ENCODE measurements at places on chromosomes 2 and 18.
A peak's percentile ranks its signal among the peaks of the same experiment; 100 is the strongest.

GRCh38 chr18:49178321-49178720 is 227.6 kb upstream of the SMAD7 start:
- DNase-seq, result no peak

DNA sequence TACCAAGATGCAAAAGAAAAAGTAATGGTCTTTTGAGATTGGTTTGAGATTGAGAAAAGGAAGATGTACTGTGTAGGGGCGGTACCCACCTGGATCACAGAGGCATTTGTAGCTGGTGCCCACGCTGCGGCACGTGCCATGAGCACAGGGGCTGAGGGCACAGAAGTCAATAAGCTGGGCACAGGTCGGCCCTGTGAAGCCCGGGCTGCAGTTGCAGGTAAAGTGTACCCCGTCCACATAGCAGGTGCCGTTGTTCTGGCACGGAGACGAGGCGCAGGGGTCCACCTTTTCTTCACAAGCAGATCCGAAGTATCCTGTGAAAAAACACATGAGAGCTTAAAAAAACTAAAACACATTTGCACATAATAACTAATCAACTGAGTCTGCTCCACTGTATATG is 176.1 kb upstream of the PID1 start:
- DNase-seq, result no peak

GRCh38 chr2:173397539-173397938 is 42.9 kb downstream of the CDCA7 start:
- DNase-seq, result no peak

DNA sequence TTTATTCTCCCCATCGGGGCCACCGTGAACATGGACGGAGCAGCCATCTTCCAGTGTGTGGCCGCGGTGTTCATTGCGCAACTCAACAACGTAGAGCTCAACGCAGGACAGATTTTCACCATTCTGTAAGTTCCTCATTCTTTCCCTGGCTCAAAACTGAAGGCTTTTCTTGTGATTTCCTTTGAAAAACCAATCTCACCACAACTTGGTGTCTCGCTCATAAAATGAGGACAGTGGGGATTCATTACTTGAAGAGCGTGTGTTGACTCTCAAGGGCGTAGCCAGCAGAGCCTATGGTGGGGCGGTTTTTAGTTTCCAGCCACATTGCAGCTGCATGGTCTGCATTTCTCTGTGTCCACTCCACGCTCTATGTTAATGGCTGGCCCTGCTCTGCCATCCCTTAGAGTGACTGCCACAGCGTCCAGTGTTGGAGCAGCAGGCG is 29.0 kb downstream of the SLC1A4 start:
- DNase-seq, result peak; percentile 93

GRCh38 chr2:26139269-26140183 is 33.4 kb upstream of the GAREM2 start:
- DNase-seq, result no peak

DNA sequence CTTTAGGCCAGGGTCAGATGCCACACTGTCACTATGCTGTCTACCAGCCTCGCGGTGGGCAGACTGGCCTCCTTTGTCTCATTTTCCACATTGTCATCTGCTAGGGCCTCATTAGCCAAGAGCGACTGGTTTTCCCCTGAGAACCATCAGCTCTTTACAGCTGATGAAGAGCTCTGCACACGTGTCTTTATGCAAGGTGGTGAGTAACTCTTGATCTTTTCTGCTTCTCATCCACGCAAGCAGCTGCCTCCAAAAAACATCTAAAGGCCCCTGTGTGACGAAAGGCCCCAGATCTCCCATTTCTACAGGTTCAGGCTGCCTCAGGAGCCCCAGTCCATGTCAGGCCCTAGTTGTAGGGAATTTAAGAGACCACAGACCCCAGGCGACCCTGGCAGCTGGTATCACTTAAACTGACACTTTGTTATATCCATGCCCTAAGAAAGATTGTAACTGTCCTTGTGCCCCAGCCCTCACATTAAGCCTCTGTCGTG is 52.9 kb downstream of the DPYSL5 start:
- DNase-seq, result no peak

DNA sequence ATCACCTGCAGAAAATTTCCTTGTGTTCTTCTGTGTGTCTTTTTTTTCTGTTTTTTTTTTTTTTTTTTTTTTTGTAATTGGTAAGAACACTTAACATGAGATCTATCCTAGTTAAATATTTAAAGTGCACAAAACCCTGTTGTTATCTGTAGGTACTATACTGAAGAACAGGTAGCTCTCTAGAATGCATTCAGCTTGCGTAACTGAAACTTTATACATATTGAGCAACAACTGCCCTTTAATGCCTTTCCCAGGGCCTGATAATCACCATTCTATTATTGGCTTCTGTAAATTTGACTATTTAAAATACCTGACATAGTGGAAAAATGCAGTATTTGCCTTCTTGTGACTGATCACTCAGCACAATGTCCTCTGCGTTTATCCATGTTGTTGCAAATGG is 701.8 kb downstream of the SUCLG1 start:
- no peak for DNase-seq

DNA sequence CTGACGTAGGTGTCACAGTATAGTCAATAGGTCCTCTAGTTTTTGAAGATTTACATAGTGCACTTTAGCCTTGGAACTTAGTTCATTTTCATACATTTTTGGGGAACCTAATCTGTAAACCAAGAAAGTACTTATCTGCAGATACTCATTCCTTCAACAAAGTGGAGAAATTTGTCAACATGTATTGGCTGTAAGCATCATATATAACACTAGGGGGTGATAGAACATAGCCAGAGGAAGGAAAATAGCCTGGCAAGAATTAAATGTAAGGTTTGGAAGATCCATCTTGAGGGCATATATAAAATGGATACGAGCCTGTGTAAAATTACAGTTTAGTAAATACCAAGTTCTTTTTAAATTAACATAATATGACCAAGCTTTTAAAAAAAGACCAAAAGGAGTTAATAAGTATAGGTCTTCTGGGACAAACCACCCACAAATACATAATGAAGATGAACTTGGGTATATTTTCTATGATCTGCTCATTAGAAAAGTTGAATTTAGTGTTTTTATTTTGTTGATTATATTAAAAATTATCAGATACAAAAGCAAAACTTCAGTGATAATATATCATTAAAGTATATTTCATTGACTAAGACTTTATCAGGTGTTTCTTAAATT is 18.2 kb downstream of the RPL37A start:
- DNase-seq, result peak; percentile 28

DNA sequence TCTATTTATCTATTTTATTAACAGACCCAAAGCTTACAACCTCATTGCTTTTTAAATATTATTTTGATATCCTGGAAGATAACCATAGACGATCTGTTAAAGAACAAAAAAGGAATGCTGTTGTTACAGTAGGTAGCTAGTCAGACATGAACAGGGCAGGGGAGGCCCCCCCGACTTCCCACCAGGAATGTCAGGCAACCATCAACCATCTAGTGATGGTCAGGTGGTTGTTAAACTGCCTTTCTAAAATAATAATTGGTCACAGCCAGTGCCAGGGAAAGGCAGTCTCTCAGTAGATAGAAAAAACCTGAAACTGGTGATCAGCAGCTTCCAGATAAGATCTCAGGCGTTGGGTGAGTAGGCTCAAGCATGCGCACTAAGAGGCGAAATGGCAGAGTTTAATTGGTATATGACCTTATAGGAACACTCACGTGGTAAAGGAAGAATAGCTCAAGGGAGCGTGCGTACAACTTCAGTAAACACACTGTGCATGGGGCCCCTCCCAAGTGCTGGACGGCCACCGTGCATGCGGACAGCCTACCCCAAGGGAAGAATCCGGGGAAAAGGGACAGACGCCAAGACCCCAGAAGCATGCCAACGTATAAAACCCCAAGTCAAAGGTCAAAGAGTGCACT is 32.5 kb upstream of the CCL20 start:
- DNase-seq, result no peak

GRCh38 chr18:10907749-10908148 is 241.6 kb downstream of the PIEZO2 start:
- DNase-seq, result no peak

- DNase-seq, result no peak
Observed at GRCh38 chr2:17401096-17401495, 117.1 kb downstream of the RAD51AP2 start.

GRCh38 chr2:18703555-18703954 is 114.2 kb upstream of the NT5C1B start:
- DNase-seq, result no peak

DNA sequence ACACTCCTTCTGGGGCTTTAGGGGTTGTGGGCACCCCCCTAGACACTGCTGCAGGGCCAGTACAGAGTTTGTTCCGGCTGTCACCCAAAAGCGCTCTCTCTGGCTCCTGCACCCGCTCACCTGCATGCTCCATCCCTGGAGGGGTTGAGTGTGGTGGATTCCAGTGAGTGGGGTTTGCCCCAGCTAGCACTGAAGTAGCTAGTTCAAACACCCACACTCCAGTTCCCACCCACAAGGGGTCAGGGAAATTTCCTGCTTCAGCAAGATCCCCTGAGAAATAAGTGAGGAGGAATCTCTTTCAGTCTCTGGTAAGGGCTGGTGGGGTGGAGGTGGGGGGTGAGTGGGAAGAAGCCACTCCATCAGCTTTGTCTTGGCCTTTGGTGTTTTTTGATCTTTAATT is 73.6 kb downstream of the TMEM17 start:
- DNase-seq, result no peak

DNA sequence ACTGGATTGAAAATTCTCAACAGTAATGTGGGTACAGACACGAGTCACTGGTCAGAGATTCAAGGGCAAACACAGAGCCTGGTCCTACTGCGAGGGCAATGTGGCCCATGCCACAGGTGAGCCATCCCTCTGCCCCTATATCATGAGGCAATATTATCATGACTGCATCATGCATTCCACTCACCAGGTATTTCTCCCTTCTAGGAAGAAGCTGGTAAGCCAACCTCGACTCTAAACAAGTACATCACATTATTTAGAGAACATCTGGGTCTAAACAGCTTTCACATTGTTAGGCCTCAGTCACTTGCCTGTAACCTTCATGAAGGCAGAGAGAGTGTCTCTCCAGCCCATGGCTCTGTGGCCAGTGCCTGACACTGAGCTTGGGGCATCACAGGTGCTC is 14.6 kb upstream of the RPL31 start:
- no peak for DNase-seq

DNA sequence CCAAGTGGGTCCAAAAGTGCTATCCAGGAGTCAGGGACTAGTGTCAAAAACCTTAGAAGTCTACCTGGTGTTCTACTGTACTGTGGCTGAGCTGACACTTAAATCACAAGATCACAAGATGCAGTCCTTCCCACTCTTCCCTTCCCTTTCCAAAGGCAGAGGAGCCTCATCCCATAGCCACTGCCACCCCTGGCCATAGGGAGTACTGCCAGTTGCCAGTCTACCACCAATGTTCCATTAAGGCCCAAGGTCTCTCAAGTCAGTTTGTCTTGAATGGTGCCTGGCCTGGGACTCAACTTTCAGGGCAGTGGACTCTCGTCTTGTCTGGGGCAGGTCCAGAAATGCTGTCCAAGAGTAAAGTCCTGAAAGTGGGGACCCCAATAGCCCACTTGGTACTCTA is 585.6 kb downstream of the NUP35 start:
- DNase-seq, result no peak

- no peak for DNase-seq
Observed at GRCh38 chr2:45443012-45443411, 168.1 kb downstream of the SRBD1 start.

DNA sequence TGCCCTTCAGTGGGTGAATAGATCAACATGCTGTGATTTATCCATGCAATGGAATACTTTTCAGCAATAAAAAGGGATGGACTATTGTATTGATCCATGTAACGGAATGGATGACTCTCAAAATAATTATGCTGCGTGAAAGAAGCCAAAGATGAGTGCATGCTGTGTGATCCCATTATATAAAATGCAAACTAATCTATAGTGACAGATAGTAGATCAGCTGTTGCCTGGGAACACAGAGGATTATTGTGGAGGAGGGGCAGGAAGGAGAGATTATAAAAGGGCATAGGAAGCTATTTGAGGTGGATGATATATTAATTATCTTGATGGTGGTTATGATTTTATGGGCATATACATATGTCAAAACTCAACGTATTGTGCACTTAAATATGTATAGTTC is 55.5 kb upstream of the ADAM23 start:
- no peak for DNase-seq

GRCh38 chr2:195586062-195586714 is 70.8 kb upstream of the SLC39A10 start:
- DNase-seq, result no peak

- no peak for DNase-seq
Observed at GRCh38 chr2:176098366-176099158, 1.0 kb upstream of the HOXD12 start.

GRCh38 chr2:111042772-111043771 is 77.6 kb upstream of the BCL2L11 start:
- DNase-seq, result peak; percentile 87

DNA sequence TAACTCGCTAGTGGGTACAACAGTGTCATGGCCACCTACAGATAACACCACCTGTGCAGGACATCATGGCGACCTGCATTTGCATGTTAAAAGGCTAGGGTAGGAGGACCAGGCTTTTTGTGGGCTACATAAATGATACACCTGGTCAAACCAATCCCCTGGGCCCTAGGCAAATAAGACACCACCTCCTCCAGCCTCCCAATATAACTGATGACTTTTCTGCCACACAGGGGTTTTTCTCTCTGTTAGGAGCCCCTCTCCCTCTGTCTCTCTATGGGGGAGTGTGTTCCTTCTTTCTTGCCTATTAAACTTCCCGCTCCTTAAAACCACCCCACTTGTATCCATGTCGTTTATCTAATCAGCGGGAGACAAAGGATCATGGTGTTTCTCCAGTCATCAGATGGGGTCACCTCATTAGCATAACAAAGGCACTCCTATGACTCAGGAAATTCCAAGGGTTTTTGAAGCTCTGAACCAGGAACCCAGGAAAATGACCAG is 10.8 kb upstream of the BUB1 start:
- DNase-seq, result no peak

DNA sequence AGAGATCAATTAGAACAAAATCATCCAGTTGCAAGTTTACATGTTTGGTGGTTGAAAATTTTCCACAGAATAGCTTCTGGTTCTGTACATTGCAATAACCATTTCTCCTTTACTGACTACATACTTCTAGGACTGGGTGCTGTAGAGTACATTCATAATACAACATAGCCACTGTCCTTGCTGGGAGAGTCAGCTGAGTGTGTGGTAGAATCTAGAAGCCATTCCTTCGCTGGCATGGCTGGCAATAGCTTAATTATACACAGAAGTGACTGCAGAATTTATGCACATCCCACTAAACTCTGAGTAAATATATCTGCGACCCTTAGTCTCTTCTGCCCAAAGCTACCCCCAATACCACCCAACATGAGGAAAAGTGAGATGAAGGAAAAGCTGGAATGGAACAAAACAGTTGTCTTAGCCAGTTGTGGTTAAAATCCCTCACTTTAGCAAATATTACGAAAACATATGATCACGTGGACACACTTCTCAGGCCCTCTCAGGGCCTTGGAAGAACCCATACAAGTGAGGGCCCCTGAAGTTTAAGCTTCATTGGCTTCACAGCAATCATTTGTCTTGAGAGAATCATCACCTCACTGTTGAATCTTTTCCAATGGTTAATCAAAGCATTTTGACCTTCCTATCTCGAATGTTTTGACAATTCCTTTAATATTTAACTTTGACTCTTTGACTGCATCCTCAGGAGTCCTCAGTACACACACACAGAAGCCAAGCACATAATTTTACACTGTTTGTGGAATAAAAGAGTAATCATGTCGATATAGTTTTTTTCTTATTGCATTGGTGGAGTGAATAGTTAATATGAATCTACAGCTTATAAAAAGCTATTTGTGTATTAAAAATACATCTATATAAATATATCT is 225.1 kb downstream of the ZNF385B start:
- no peak for DNase-seq

- no peak for DNase-seq
Observed at GRCh38 chr18:69032009-69032408, 234.1 kb downstream of the CCDC102B start.

- no peak for DNase-seq
Observed at GRCh38 chr2:230694241-230694640, 18.4 kb upstream of the CAB39 start.

All from inflammatory macrophage treated with lipopolysaccharide for 4 hours (primary cell).